ENCODE measurements at places on chromosomes 5 and 9.

DNA sequence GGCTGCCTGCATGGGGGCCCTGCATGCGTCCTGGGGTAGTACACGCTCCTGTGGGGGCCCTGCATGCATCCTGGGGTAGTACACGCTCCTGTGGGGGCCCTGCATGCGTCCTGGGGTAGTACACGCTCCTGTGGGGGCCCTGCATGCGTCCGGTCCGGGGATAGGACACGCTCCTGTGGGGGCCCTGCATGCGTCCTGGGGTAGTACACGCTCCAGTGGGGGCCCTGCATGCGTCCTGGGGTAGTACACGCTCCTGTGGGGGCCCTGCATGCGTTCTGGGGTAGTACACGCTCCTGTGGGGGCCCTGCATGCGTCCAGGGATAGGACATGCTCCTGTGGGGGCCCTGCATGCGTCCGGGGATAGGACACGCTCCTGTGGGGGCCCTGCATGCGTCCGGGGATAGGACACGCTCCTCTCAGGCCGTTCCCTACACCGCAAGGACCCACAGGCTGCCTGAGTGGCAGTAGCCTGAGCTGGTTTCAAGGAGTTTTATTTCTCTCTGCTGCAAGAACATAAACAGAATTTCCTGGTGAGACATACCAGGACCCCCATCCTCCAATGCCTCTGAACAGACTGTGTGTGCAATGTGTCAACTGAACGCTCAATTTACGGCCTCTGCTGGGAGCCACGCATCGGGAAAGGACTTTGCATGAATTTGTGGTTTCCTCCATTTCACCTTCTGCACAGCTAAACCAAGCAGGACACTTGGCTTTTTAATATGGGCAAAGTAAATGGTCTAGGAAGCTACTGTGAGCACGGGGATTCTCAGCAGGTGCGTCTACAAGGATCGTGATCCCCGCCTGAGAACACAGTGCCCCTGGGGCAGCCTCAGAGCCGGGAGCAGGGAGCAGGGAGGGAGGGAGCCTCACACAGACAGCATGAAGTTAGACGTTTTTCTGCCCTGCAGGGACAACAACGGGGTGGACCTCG is 48.9 kb upstream of the CLPTM1L start:
- no peak for DNase-seq

GRCh38 chr5:32302835-32303754 is 9.6 kb downstream of the MTMR12 start:
- no peak for DNase-seq

DNA sequence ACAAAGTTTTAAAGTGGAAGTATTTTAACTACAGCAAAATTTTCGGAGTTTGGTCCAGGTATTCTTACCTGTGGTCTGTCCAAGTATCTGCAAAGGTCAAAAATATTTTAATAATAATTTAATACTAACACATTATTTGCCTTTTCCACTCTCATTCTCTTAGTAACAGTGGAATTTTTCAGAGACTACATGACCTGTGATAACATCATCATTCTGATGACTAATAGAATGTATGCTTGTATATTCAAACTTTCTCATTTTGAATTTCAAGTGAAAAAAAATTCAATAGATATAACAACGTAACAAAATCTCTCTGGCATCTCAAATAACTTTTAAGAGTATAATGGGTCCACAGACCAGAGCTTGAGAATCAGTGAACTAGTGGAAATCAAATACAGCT is 78.3 kb downstream of the FBXL17 start:
- no peak for DNase-seq

DNA sequence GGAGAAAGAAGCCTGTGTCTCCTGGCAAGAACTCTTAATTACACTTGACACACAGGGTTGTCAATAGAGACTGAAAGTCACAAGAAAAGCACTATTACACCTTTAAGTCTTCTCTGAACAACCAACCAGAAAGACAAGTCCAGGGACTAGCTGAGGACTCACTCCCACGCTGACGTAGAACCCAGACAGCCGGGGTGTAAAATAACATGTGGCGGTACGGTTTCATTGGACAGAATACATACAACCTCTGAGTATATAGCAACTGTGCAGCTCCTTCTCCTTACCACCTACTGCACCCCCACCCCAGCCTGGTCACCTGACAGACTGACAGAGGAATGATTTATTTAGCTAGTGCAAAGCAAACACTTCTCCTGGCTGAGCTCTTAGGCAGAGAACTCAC is 103.4 kb upstream of the RASEF start:
- DNase-seq: peak; percentile 7

DNA sequence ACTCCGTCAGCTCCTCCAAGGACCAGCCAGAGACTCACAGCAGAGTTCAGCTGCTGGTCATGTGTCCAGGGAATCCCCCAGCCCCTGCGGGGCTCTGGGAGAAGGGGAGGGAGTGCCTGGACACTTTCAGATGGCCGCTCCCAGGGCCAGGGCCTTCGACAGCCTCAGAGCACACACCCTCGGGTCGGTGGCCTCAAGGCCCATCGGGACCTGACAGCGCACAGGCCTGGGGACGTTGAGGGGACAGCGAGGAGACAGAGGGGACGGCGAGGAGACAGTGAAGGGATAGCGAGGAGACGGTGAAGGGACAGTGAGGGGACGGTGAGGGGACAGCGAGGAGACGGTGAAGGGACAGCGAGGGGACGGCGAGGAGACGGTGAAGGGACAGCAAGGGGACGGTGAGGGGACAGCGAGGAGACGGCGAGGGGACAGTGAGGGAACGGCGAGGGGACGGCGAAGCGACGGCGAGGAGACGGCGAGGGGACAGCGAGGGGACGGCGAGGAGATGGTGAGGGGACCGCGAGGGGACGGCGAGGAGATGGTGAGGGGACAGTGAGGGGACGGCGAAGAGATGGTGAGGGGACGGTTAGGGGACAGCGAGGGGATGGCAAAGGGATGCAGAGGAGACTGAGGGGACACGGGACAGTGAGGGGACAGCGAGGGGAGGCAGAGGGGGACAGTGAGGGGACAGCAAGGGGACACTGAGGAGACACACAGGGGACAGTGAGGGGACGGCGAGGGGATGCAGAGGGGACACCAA is 47.3 kb downstream of the SLC12A7 start:
- DNase-seq: no peak

GRCh38 chr9:79127661-79128060 is 444.1 kb upstream of the TLE4 start:
- no peak for DNase-seq

GRCh38 chr9:134886413-134886913 is 5.9 kb downstream of the FCN2 start:
- no peak for DNase-seq

DNA sequence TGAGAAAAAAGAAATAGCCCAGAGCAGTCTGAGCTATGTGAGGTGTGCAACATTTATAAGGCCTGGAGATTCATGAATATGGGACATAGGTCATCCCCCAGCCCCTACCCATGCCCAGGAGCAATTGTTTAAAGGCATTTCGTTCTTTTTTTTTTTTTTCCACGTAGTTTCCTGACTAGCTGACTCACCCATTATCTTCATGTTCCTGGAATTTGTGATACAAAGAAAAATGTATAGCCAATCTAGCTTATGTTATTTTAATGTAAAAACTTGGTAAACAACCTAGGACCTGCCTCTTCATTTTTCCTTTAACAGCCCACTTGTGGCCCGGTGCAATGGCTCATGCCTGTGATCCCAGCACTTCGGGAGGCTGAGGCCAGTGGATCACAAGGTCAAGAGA is 81.3 kb downstream of the OSTF1 start:
- no peak for DNase-seq

DNA sequence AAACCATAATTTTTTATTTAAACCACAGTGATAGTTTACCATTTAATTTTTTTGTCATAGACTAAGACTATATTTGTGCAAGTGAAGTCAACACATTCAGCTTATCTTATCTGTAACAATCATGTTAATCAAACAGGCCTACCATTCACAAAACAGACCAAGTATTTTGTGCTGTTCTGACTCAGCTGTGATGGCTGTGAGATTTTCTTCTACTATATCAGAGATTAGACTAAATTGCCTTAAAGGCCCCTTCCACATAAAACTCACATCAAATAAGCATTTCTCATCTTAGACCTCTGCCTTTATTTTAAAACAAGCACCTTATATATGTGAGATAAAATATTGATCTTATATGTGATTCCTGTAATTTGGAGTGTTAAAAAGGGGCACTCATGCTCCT is 13.4 kb downstream of the CCDC152 start:
- no peak for DNase-seq

- DNase-seq: peak; percentile 21
Observed at GRCh38 chr5:66742083-66742895, 146.1 kb downstream of the MAST4 start.
